ENCODE measurements at places on chromosomes 16 and 17.
A peak's percentile ranks its signal among the peaks of the same experiment; 100 is the strongest.

- no peak for DNase-seq
Observed at GRCh38 chr17:21042458-21043295, at the start of gene USP22. TSS of gene USP22 (minus strand) at chr17:21043011. CDS start at chr17:21042835, 176 bp downstream.

DNA sequence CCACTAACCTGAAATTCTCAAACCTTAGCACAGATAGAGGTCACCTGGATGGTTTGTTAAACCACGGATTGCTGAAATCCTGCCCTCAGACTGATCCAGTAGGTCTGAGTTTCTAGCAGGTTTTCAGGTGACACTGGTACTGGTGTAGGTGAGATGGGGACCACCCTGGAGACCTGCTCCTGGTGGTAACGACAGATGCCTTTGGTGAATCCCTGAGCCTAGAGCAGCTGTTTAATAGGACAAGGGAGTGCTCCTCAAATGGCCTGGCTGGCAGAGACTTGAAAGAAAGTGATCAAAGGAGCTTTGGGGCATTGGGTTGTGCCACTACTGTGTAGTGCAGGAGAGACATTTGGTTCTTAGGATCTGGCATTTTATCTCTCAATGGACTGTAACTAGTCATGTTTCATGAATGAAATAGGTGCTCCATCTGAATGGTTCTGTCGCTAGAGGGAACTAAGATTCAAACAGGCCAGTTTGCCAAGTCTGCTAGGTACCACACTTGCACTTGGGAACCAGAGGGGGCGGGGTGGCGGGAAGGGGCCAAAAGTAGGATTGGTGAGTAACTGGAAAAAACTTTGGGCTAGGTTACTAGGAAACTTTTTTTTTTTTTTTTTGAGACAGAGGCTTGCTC is 2.9 kb upstream of the IFI35 start:
- DNase-seq = no peak

- DNase-seq = no peak
Observed at GRCh38 chr17:40597556-40598300, 32.5 kb upstream of the CCR7 start.

DNA sequence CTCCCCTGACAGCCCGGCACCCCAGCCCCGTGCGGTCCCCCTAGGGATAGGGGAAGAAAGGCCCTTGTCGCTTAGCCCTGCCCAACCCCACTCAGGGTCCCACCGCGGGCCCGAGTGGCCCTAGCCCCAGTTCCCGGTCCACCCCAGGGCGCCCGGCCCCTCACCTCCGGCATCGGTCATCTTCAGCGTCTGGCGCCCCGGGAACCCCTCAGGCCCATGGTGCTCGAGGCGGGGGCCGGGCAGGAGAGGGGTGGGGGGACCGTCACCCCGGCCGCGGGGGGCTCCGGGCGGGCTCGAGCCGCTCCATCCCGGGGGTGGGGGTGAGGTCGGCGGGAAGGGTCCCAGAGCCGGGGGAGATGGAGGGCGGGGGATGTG is 620 bp downstream of the SAMD14 start:
- DNase-seq = no peak

- no peak for DNase-seq
Observed at GRCh38 chr17:79685121-79685520, 45.6 kb upstream of the ENPP7 start.

DNA sequence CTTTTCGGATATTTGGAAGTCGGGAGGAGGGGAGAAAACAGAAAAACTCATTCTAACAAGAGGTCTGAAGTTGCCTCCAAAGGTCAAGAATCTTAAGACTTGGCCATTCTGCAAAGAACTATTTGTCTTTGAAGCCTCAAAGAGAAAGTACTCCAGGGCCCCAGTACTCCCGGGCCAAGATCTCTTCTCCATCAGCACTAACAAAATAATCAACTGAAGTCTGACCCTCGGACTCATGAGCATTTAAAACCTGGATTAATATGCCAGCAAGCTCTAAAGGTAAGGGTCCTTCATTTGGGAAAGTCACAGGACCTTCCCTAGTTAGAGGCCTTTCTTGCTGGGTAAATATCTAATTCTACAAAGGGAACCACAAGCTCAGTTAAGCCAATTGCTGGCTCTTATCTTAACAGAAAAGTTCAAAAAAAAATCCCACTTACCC is 4.5 kb downstream of the AXIN2 start:
- DNase-seq = no peak

DNA sequence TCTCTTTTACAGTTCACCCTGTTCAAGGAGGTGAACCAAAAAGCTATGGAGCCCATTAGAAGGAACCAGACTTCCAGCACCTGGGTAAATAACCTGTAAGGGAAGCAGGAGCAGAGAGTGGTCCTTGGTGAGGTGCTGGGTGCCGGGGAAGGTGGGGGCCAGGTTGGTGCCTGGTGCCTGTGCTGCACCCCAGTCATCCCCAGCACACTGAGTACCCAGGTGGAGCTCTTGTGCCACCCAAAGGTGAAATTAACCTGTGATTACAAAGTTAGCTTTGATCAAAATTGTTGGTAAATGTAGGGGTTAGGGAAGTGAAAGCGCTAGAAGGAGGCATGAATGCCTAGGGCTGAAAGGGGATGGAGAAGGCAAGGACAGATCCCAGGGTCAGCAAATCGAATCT is 58.6 kb downstream of the CDRT4 start:
- DNase-seq = no peak

GRCh38 chr16:30782486-30783279 is 4.3 kb downstream of the ZNF629 start:
- no peak for DNase-seq

GRCh38 chr16:48852951-48853350 is 243.0 kb upstream of the N4BP1 start:
- no peak for DNase-seq

DNA sequence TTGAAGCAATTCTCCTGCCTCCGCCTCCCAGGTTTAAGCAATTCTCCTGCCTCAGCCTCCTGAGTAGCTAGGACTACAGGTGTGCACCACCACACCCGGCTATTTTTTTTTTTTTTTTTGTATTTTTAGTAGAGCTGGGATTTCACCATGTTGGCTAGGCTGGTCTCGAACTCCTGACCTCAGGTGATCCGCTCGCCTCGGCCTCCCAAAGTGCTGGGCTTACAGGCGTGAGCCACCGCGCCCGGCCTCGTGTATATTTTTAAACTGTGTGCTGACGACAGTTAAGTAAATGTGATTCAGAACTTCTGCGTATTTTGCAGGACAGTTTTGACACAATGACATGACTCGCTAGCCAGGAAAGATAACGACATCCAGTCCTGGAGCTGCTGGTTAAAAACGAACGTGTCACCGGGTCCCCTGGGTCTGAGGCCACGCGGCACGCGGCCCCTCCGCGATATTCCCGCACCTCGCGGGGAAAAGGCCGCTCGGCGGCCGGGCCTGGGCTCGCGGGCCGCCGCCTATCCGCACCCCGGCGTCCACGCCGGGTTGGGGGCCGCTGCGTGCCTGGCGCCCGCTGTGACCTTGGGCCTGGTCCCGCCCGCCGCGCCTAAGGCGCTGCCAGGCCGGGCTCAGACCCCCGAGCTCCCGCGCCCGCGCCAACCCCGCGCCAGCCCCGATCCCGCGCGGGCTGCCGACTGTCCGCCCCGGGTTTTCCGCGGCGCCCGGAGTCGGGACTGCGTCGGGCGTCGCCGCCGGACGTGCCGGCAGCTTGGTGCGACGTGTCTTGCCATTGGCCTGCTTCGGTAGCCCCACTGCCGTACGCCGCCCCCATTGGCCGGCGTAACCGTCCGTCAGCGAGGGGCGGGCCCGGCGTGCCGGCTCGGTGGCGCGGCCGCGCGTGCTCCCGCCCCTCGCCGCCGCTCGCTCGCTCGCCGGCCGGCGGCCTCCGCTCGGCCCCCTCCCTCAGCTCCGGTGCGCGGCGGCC is at the start of gene FOXK2:
Gene FOXK2 (plus strand): TSS at position 907 of the 985 bp plus-strand sequence. CDS start 157 bp downstream, outside the sequence.
- peak; percentile 82 for DNase-seq
